ENCODE measurements at places on chromosomes 11 and 22. TPM values are rescaled to one million over a fixed set of nuclear protein-coding genes. Genes with fewer than 3 reads are reported as not detected.

GRCh38 chr11:44852952-44853351, 97.7 kb downstream of the TP53I11 start:
- DNase-seq = no peak

DNA sequence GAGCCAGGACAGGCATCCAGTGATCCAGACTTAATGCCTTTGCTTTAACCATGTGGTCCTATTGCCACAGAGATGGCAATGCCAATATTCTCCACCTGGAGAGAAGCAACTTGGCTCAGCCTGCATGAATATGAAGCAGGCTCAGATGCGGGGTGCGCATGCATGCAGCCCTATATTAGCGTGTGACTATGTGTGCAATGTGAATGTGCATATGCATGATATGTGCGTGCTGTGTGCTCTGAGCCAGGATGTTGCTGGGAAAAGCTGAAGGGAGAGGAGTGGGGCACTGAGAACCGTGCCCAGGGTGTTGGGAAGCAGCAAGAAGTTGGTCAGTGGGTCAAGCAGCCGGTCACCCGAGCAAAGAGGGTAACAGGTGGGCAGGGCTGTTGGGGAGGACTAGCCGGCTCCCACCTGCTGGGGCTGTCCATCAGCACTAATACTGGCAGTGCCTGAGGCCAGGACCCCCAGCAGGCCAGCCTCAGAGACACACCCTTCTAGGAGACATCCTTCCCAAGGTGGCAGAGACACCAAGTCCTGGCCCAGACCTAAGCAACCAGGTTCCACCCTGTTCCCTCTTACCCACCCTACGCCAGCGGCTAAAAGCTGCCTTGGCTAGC, 24.8 kb upstream of the MYOD1 start:
- no peak for DNase-seq

Gene CNTF
- 0.70 TPM for total RNA-seq

Gene MAPK8IP1
- total RNA-seq = 5.9 TPM

Gene SLC25A18
- 2.1 TPM for total RNA-seq

- no peak for DNase-seq
These were observed 12.1 kb downstream of the SERGEF start for GRCh38 chr11:18000760-18001159.

Gene TPBGL
- total RNA-seq = 0.16 TPM

DNA sequence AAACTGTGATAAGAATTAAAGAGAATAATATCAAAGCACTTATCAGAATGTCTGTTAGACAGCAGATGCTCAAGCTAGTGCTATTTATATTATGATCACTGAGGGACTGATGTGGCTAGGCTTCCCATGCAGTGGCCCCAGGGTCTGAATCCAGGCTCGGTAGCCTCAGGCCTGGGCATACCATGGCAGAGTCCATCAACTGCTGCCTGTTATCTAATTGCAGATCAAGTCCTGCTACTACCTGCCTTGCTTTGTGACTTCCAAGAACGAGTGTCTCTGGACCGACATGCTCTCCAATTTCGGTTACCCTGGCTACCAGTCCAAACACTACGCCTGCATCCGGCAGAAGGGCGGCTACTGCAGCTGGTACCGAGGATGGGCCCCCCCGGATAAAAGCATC, 57.5 kb downstream of the TIMP3 start:
- no peak for DNase-seq

Gene OR52B4
- not detected for total RNA-seq

Gene MAJIN
- total RNA-seq = not detected

DNA sequence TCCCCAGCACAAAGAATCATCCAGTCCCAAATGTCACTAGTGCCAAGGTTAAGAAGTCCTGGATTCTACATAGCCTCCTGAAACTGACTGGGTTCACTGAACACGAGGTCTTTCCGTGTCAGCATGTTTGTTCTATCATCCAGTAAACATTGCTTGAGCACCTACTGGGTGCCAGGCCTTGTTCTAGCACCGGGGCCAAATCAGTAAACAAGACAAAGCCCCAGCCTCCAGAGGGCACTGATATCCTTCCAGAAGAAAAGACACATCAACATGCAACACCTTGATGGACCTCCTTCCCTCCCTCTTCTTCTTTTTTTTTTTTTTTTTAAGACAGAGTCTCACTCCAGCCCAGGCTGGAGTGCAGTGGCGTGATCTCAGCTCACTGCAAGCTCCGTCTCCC, 26.9 kb downstream of the TPST2 start:
- no peak for DNase-seq

Gene MGAT3
- total RNA-seq = 5.9 TPM

GRCh38 chr11:75868990-75869389, 54.0 kb downstream of the UVRAG start:
- no peak for DNase-seq

DNA sequence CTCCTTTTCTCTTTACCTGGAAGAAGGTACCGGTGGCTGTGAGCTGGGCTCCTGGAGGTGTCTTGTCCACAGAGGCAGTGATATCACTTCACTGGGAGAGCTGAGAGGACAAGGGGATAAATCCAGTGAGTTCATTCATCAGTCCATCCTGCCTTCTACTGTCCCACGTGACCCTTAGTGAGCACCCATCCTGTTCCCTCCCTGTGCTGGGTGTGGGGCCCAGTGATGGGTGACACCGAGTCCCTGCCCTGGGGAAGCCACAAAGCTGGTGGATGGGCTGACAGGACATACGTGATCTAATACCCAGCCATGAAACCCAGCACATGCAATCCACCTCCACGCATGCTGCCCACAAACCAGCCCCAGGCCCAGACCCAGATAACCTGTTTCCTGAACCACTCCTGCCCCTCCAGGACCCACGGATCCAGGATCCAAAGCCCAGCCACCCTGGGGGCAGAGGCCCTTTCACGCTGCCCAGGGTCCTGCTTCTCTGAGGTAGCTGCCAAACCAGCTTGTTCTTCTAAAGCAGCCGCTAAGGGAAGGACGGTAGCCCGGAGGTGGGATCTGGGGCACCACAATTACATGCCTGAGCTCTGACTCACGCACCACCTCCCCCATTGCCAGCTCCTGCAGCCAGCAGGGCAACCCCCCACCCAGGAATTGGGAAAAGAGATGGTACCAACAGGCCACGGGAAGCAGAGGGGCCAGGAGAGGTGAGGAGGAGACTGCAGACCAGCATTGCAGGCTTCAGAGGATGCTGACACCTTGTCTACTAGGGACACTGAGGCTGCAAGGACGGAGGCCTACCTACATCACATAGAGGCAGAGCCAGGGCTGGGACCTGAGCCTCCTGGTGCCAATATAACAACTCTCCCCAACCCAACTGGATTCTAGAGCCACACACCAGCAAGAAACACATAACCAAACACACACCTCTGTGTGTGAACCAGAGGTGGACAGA, 35.2 kb downstream of the GDPD5 start:
- no peak for DNase-seq

GRCh38 chr11:115506954-115507675, 2.9 kb upstream of the CADM1 start:
- DNase-seq = no peak

DNA sequence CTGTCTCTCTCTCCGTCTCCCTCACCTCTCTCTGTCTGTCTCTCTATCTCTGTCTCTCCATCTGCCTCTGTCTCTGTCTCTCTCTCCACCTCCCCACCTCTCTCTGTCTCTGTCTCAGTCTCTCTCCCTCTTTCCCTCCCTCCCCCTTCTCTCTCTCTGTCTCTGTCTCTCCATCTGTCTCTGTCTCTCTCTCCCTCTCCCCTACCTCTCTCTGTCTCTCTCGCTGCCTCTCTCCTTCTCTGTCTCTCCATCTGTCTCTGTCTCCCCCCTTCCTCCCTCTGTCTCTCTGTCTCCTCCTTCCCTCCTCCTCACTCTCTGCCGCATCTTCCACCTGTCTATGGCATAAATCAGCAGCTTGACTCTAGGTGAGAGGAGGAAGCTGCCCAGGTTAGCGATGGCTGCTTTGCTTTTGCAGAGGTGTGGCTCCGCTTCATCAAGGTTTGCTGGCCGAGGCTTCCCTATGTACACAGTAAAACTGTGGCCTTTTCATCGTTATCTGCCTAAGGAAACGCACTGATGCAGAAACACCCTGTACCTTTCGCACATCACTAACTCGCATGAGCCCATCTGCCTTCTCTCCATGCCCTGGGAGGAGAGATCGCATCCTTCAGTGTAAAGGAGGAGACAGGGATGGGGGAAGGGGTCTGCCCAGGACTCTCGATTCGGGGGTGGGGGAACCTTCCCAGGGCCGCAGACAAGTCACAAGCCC, 44.5 kb downstream of the ANO1 start:
- no peak for DNase-seq

GRCh38 chr11:131695889-131696429, 325.5 kb downstream of the NTM start:
- DNase-seq = no peak

GRCh38 chr11:110830344-110830743, 118.1 kb upstream of the ARHGAP20 start:
- no peak for DNase-seq

Gene C1QTNF5
- 17.5 TPM for total RNA-seq

GRCh38 chr11:124762624-124763155, 600 bp upstream of the ESAM start:
- no peak for DNase-seq

DNA sequence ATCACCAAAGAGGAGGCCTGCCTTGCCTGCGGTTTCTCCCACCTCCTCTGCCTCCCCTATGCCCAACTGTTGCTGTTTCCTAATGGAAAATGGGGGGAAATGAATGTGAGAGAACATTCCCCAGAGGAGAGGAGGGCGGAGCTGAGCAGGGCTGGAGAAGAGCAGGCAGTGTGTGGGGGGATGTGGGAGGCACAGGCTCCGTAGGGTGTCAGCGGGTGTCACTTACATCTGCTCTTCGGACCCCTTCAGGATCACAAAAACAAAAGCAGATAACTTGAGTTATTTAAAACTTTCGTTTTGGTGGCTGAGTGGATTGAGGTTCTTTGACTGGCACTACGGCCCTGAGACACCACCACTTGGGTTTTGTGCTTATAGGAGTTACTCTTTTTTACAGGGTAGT, 93.8 kb downstream of the CEP164 start:
- no peak for DNase-seq

DNA sequence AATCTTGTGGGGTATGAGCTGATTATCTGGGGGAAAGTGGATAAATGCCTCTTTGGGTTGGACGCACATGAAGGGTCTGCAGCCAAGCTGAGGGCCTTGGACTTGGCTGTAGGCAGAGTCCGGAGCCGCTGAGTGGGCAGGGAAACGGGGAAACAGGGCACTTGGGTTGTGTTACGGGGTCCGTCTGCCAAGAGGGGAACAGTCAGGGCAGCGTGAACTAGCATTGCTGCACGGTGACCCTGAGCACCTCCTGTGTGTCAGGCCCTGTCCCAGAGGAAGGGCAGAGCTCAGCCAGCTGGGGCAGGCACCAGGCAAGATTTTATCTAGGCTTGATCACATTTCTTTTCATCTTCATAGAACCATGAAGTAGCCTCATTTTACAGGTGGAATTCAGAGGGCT, 11.9 kb downstream of the FAM83F start:
- DNase-seq = peak; percentile 16

GRCh38 chr22:27472975-27473374, 328.6 kb downstream of the MN1 start:
- DNase-seq = no peak

GRCh38 chr11:9905960-9906791, 242.3 kb downstream of the SWAP70 start:
- no peak for DNase-seq

DNA sequence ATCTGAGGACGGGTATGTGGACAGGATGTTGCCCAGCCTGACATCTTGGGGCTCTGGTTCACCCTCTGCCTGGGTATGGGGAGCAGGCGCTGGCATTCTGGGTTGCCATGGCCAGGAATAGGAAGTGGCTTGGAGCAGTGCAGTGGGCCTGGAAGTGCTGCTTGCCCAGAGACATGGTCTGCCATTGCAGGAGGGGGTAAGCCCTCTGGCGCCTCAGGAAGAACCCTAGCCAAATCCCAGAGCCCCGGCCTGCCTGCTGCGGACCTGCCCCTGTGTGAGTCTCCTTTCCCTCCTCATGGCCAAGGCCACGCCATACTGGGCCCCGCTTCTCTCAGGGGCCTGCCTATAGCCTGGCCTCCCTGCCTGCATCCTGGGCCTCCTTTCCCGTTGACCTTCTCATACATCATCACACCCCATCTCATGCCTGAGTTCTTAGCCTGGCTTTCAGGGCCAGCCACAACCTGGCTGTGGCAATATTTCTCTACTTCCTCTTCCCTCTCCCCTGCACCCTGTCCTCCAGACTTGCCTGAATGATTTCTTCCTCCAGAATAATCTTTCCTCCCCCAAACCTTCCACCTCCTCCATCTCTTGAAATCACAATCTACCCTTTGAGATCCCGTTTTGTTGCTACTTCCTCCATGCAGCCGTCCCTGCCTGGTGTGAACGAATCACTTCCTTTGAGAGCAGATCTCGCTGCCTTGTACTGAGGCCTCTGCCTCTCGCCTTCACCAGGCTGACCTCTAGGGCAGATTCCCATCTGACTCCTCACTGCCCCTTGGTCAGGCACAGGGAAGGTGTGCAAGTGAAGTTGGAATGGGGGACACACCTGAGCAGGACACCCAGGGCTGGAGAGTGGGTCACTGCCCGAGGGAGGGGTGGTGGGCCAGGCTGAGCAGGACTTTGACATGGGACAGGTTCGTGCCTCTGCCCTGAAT, 5.2 kb downstream of the CAPN5 start:
- no peak for DNase-seq

DNA sequence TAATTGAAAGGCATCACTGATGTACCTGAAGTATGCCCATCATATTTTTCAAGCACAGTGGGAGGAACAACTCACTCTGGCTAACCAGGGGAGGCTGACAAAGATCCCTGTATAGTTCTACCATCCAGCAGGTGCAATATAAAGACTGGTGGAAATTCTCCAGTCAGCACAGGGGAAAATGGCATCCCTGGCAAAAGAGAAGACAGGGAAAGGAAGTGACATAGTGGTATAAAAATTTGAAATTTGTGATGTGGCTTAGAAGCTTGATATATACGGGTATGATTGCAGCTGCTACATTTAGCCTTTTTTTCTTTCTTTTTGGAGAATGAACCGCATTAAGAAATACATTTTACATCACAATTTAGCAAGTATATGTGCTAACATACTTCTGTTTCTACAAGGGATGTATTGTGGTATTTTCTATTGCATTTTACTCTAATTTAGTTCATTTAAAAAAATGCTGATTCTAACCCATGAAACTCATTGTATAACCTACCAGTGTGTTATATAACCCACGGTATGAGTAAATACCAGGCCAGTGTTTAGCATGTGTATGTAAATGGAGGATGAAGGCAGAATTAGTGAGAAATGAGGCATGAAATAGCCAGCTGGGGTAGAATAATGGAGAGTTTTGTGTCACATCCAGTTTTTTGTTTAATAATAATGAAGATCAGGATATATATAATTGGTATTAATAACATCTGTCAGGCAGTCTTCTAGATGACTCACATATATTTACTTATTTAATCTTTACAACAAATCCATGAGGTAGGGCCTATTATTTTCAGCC, 186.1 kb downstream of the ARHGAP42 start:
- DNase-seq = no peak

Gene P4HA3
- total RNA-seq = not detected

GRCh38 chr11:104917271-104918112, 19.2 kb upstream of the CASP12 start:
- no peak for DNase-seq

Gene SYT13
- 7.0 TPM for total RNA-seq

- no peak for DNase-seq
These were observed 31.8 kb downstream of the DLG2 start for GRCh38 chr11:85595285-85595884.

- no peak for DNase-seq
These were observed at the start of gene APOL1 for GRCh38 chr22:36252754-36253522. TSS of gene APOL1 (plus strand) at chr22:36253133. CDS start at chr22:36254956, 1,823 bp downstream.

GRCh38 chr11:107392611-107393010, 65.0 kb downstream of the CWF19L2 start:
- no peak for DNase-seq

Data from Right ventricle myocardium inferior (tissue), 1 donor.